ENCODE measurements at places on chromosomes 1 and 21.

DNA sequence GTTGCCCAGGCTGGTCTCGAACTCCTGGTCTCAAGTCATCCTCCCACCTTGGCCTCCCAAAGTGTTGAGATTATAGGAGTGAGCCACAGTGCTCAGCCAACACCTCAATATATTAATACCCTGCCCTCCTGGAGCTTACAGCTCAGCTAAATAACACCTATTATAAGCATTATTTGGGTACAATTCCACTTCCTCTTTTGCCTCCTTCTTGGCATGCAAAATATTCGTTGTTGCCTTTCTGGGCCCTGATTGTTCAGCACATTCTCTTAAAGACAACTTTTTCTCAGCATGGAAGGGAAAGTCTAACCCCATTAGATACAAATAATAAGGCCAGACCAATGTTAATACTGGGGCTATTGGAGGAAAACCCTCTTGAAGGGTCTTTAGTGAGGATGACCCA lies 2.8 kb downstream of the PAQR7 start:
- DNase-seq = no peak

DNA sequence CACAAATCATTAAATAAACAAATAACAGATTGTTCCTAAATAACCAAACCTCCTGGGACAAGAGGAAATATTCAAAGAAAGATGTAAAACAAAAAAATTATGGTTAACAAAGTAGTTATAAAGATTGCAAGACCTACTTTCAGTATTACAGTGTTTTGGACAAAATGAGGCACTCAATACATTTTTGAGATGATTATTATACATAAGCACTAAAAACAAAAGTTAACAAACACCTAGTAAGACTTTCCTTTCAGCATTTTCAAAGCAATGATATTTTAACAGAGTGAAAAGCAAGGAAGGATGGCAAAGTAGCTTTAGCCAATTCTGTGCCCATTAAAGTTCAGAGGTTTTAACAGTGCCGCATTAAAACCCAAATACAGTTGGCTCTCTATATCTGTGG lies 17.2 kb downstream of the OMA1 start:
- no peak for DNase-seq

DNA sequence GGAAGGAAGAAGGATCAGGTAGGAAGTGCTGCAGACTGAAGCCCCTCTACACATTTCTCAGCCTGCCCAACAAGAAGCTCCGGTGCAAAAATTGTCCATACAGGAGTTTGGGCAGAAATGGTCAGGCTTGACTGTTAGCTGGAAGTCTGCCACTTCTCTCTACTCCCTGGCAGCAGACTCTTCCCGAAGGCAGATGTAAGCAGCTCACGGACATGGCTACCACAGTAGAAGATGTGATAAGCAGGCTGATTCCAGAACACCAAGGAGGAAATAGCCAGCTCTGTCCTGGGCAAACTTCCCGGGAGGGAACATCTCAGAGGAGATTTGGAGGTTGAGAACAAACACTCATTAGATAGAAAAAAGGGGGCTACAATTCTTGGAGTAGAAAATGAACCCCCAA lies 52.6 kb downstream of the TRABD2B start:
- no peak for DNase-seq

DNA sequence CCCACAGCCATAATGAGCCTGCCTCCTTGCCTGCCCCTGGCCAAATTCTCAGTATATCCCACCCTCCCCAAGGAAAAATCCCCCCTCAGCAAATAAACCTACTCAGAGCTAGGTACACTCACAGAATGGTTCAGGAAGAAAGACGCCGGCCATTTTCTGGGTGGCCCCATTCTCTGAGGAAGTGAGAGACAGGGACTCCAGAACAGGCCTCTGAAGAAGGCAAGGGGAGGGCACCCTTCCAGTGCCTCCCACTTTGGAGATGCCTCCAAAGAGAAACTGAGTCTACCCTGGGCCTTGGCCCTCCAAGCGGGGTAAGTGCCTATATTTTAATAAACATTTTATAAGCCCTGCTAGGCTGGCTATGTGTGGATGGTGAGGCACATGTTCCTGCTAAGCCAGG lies 2.3 kb downstream of the PACC1 start:
- DNase-seq = no peak

- no peak for DNase-seq
Measured at GRCh38 chr1:116127848-116128540, 16.8 kb downstream of the MAB21L3 start.

- no peak for DNase-seq
Measured at GRCh38 chr1:72547412-72547811, 265.1 kb upstream of the NEGR1 start.

DNA sequence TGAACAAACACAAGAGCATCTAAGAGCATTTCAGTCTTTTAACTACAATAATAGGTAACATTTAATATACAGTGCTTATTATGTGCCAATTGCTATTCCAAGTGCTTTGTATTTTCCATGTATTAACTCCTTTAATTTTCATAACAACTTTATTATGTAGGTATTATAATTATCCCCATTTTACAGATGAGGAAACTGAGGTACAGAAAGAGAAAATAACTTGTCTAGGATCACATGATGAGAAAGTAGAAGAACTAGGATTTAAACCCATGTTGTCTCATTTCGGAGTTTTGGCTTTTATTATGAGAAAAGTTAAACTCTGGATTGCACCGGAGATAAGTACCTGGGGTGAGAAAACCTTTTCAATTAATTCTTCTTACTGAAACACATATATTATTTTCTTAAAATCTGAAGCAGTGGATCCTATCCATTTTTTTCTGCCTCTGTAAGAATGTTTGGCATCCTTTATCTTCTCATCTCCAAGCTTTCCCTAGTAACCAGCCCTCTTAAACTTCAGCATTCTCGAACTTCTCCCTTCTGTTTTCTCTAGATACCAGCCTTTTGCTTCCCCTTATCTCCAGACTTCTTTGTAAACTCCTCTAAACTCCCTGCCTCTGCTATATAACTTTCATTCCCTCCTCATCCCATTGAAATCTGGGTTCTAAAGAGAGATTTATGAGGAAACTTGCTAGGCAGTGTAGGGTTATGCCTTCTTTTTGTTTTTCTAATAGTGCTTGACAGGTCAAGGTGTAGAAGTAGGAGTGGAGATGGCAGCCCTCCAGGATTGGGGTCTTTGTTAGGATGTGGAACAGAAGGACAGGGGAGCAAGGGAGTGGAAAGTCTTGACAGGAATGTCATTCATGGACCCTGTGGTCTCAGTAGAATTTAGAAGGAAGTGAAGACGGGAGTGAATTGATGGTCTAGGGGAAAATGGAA lies 28.3 kb downstream of the POU2F1 start:
- DNase-seq = no peak

DNA sequence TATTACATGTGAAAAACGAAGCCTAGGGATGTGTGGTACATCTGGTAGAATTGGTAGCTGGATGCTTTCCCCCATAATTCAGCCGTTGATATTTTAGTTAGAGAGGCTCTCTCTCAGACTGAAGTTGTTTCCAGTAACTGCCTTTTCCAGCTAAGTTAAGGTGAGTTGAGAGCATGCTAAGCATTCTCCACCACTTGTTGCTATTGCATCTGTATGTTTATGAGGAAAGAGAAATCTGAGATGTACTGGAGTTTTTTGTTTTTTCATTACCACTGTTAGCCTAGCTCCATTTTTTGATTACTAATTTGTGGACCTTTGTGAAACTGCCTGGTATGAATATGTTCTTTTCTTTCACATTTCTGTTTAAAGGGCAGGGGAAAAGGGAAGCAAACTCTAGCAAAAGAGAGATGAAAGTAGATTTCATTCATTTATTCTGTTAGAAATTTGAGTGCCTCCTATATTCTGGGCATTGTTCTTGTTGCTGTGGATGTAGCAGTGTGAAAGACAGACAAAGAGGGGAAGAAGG lies 189.9 kb upstream of the CACYBP start:
- DNase-seq = no peak

DNA sequence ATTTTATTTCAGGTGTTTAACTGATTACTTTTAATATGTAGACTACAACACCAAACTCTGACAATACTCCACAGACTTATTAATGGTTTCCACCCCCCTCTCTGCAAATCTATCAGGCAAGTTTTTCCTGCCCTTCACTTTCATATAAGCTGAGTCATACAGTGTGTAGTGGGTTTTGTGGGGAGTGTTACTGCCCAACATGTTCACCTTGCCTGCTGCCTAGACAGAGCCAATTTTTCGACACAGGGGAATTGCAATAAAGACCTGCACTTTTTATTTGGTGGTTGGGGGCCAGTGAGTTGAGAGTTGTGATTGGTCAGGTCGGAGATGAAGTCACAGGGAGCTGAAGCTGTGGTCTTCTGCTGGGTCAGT lies 119.7 kb downstream of the PPIAL4G start:
- DNase-seq = no peak

GRCh38 chr1:182406012-182406411 lies 5.5 kb upstream of the TEDDM1 start:
- DNase-seq = no peak

Data from activated CD8-positive, alpha-beta memory T cell treated with anti-CD3 and anti-CD28 coated beads for 48 hours (primary cell).